ENCODE measurements at places on chromosomes 16 and 17.

GRCh38 chr17:79633993-79634813, 23.4 kb upstream of the RBFOX3 start:
- DNase-seq = no peak

DNA sequence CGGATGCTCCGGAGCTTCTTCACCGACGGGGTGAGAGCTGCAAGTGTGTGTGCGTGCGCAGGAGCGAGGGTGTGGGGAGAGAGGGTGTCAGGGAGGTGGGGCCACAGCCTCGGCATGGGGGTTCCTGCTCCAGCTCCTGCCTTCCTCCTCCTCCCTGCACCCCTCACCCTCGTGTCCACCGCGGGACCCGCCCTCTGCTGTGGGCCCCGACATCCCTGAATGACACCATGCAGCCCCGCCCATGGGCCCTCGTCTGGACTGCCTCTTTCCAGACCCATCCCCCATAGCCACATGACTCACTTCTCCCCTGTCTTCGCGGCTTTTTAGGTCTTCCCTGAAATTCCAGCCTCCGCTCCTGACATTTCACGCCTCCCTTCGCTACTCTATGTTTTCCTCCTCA, 41.6 kb downstream of the ARHGAP23 start:
- no peak for DNase-seq

- no peak for DNase-seq
These were observed 650.4 kb upstream of the RBFOX1 start for GRCh38 chr16:6682142-6682811.

DNA sequence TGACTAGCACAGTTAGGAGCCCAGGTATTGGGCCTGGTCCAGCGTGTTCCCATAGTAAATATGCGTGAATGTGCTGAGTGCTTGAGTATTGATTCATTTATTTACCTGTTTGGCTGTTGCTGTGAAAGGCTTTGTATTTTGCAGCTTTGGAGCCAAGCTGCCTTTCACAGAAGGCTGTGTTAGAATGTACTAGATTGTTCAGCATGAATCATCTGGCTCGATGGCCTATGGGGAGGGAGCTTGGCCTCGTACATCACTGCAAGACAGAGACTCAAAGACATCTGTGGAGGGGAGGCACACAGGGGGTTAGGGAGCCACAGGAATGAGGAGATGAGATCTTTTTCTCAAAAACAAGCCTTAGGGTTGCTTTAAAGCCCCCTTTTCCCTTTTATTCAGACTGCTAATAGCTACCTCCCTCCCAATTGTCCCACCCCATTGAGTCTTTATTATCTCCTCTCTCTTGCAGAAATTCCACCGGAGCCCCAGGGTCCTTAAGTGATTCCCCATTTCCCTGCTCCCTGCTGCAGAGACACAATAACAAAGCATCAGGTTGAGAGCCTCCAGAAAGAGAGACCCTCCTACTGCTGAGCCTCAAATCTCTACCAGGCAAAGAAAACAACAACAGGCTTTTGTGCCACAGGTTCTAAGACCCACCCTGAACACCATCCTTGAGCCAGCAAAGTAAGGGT, 307.2 kb downstream of the ABCC12 start:
- DNase-seq = no peak

DNA sequence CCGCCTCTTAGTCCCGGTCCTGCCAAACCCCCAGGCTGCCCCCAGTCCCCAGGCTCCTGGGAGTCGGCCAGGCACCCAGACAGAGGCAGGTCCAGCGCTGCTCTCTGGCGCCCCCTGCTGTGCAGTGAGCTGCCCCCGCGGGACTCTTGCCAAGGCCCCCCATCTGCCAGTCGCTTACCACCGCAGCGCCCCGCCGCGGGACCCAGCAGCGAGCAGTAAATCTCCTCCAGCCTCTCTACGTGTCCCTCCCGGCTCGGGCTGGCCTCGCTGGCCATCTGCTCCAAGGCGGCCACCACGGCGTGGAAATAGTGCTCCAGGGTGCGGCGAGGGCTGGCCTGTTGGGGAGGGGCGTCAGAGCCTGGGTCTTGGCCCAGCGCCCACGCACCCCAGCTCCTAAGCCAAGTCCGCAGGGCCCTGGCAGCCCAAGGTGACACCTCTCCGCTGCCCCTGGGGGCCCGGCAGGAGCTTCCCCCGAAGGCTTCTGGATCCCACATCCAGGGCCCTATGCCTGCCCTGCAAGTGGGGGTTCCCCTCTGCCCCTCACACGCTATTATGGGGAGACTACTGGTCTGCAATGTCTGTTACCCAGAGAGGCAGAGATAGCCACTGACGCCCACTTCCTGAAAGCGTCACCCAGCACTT, 33.7 kb upstream of the MFSD6L start:
- no peak for DNase-seq

DNA sequence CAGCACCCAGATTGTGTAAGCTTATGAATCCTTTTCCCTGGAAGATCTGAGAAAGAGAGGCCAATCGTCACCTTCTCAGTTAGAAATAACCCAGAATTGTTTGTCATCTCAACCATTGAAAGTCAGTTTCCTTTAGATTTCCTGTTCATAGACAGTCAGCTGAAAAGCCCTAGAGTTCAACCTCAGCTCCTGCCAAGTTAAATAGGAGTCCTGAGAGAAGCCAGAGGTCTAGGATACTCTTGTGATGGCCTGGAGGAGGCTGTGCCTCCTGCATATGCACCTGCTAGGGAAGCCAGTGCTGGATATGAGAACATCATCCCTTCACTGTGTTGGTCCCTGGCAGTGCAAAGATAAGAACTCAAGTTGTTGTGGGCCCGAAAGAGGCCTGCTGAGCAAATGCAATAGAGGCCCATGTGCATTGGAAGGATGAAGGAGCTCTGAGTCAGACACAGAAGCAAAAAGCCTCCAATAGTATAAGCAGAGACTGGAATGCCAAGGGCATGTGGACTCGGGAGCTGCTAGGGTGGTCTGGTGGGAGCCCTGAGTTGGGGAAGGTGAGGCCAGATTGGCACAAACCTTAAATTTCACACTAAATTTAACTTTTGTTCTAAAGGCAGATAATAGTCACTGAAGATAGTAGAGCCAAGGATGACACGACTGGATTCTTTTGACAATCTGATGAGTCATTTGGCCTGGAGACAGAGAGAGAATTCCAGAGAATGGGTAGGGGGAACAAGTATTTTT, 520.9 kb upstream of the CDH5 start:
- no peak for DNase-seq

- DNase-seq = no peak
These were observed 24.2 kb downstream of the XPO6 start for GRCh38 chr16:28187595-28188004.

DNA sequence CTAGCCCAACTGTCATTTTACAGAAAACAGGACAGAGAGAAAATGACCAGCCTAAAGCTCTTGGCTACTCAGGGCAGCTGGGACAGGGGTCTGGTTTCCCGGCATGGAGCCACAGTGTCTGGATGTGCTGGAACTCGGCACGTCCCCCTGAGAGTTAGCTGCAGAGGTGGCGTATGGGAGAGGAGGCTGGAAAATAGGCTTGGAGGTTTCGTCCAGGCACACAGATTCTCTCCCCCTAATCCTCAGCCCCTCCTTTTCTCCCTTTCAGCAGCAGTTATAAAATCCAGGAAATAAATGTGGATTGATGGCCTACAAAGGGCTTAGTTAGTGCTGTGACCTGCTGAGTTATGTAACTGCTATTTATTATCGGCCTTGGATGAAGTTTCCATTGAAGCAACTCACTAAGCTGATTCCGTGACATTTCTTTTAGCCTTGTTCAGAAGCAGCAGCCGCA, 89.5 kb upstream of the TOB1 start:
- no peak for DNase-seq

DNA sequence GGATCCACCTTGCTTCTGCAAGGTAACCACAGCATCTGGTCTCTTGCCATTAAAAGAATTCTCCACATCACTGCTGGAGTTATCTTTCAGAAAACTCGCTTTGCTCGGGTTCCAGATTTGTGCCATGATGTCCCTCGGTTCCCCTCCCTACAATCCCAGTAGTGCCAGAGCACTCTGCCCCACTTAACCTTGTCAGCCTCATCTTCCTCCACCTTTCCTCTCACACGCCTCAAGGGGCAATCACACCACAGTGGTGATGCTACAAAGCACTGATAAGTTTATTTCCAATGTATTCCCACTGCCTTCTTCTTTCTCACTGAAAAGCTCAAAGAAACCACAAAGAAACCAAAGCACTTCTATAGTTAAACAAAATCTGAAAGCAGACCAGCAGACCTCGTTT, 11.4 kb upstream of the CDRT4 start:
- no peak for DNase-seq

DNA sequence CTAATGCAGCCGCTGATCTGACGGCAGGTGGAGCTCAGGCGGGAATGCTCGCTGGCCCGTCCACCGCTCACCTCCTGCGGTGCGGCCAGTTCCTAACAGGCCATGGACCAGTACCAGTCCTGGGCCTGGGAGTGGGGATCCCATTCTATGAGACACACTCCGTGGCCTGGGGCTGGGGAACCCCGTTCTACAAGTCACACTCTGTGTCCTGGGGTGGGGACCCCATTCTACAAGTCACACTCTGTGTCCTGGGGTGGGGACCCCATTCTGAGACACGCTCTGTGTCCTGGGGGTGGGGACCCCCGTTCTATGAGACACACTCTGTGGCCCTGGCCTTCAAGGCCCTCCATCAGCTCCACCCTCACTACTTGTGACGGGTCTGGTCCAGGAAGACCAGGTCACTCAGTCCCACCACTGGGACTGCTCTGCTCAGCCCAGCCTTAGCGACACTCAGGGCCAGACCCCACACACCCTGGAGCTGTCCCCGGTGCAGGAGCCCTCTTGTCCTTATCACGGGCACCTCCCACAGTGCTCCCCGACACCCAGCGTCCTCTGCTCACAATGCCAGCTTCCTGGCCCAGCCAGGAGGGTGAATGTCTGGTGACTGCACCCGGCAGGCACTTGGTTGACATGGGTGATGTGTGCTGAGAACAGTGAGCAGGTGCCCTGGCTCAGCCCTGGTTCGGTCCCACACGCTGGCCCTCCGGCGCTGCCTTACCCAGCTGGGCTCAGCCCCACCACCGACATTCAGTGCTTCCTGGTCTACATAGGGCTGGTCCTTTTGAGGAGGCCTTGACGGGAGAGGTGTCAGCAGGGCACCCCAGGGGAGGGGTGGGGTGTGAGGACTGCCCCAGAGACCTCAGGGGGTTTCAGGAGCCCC, 89.1 kb downstream of the TBC1D16 start:
- DNase-seq = no peak

DNA sequence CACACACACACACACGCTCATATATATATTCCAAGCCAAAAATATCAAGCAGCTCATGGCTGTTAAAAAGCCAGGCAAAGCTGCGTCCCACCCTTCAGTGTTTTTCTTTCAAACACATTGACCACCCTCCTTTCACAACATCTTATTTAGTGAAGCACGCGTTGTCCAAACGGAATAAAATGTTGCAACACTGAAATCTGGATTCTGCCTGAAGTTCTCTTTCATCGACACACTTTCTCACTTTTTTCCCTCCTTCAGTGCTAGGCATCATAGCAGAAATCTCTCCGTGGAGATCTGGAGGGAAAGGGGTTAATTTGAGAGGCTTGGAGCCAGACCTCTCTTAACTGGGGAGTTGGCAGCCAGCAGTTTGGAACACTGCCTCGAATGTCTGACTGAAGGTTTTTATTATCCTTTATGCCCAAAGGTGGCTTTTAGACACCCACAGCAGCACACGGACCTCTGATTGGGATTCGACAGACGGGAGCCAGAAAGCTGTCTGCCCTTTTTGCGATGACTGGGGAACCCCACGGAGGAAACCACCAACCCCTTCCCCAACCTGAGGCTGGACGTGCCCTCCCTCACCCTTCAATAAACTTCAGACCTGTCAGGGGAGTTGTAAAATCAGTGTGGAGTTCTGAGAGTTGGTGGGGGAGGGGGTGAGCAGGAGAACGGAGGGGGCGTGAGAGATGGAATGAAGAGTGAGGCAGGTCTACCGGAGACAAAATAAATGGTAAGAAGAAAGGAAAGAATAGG, 833.6 kb upstream of the SOX9 start:
- no peak for DNase-seq

GRCh38 chr16:81945665-81946064, 65.6 kb downstream of the SDR42E1 start:
- DNase-seq = no peak

DNA sequence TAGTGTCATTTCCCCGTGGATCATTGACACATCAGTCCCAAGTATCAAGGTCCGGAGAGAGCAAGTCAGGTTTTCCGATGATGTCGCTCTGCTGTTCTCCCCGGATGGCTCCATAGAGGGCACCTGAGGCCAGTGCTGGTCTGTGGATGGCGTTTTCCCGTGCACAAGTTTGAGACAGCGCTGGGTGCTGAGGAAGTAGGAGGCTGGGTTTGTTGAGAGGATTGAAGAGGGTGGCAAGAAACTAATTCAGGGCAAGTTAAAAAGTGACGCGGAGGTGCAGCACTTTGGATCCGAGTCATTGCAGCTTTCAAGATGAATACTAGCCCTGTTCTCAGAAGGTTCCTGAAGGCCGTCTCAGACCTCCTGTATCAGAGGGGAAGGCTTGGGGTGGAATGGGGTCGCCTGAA, 7.7 kb downstream of the NUBP1 start:
- no peak for DNase-seq

GRCh38 chr16:67528222-67528869, at the start of gene RIPOR1:
RIPOR1 (plus strand) TSS chr16:67528829; CDS start chr16:67538447, 9,618 bp downstream.
- no peak for DNase-seq

GRCh38 chr17:39224778-39225307, 902 bp downstream of the STAC2 start:
- no peak for DNase-seq

- no peak for DNase-seq
These were observed 117.4 kb downstream of the MYO1D start for GRCh38 chr17:32759476-32759875.

DNA sequence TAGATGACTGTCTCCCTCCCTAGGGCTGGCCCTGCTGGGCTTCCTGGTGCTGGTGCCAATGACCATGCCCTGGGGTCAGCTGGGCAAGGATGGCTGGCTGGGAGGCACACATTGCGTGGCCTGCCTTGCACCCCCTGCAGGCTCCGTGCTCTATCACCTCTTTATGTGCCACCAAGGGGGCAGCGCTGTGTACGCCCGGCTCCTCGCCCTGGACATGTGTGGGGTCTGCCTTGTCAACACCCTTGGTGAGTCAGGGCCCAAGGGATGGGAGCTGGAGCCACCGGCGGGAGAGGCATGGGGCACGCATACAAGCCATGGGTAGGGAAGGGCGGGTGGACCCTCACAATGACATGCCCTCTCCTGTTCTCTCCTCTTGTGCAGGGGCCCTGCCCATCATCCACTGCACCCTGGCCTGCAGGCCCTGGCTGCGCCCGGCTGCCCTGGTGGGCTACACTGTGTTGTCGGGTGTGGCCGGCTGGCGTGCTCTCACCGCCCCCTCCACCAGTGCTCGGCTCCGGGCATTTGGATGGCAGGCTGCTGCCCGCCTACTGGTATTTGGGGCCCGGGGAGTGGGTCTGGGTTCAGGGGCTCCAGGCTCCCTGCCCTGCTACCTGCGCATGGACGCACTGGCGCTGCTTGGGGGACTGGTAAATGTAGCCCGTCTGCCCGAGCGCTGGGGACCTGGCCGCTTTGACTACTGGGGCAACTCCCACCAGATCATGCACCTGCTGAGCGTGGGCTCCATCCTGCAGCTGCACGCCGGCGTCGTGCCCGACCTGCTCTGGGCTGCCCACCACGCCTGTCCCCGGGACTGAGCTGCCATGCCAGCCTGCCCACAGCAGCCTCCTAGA, 2.2 kb downstream of the PAQR4 start:
- DNase-seq = no peak

Data from T follicular helper cell (primary cell).